ENCODE measurements at places on chromosomes 4 and X. TPM values are rescaled to one million over a fixed set of nuclear protein-coding genes. Genes with fewer than 3 reads are reported as not detected.

The APBB2 gene
- 73.8 TPM for total RNA-seq

The CDKL2 gene
- 5.7 TPM for total RNA-seq

The KDM6A gene
- total RNA-seq: 25.9 TPM

The LRAT gene
- not detected for total RNA-seq

The HPSE gene
- 0.16 TPM for total RNA-seq

The GSX2 gene
- total RNA-seq: not detected

The ASMT gene
- total RNA-seq: 0.12 TPM

The P2RY8 gene
- total RNA-seq: not detected

The NMU gene
- not detected for total RNA-seq

The NEXMIF gene
- under 0.01 TPM for total RNA-seq
